Effector CD4-positive, alpha-beta T cell (primary cell): ENCODE measurements at places on chromosomes 2 and 18.

GRCh38 chr2:235810252-235810651 lies 316.4 kb downstream of the AGAP1 start:
- no peak for DNase-seq

- no peak for DNase-seq
Measured at GRCh38 chr2:71858071-71858470, 289.6 kb downstream of the CYP26B1 start.

DNA sequence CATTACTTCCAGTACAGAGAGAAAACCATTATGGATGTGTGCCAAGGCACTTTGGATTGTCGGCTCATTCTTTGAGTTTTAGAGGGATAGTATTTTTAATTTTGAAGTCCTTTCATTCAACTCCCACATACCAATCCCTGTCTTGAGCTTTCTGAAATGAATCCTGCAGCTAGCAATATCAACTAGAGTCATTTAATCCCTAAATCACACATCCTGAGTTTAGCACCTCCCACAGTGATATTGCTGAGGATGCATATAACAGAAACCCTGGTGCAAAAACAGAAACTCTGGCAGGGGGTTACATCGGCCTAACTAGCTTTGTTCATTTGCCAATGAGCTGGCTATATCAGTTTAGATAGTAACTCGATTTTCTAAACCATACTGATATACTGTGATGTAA lies 427.3 kb downstream of the LRP1B start:
- DNase-seq: no peak

DNA sequence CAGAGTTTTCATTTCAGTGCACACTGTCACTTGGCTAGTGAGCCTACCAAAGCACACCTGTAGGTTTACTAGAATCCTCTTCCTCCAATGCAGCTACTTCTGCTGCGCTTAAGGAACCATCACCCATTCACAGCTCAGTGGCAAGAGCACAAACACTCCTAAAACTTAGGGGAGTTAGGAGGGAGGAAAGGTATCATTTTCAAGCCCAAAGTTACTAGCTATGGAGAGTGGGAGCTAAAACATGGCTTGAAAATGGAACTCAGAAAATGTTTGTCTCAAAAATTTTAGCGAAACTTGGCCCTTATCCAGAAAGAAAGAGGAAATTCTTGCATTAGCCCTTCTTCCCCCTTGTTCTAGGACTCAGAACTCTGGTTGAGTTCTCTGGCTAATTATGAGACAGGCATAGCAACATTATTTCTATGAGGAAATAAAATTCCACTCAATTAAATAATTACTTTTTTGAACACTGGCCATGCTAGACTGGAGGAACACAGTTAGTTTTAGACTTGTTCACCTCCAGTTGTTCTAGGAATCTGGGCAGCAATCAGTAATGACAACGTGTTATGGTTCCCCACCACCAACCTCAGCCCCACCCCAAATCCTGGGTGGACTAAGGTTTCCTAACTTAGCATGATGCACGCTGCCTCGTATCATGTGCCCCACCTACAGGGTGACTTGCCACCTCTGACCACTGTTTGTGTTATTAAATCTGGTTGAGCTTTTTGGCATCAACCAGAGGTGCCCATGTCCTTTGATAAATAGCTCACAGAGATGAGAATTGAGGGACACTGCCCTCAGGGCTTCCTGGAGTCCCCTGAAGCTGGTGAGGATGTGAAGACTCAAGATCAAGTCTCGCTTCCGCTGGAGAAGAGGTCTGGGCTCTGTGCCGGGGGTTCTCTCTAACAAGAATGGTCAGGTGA lies 32.8 kb downstream of the LPIN2 start:
- DNase-seq: no peak

- no peak for DNase-seq
Measured at GRCh38 chr18:79517341-79517740, 121.6 kb downstream of the NFATC1 start.

- no peak for DNase-seq
Measured at GRCh38 chr18:58057291-58057965, 13.4 kb downstream of the NEDD4L start.

DNA sequence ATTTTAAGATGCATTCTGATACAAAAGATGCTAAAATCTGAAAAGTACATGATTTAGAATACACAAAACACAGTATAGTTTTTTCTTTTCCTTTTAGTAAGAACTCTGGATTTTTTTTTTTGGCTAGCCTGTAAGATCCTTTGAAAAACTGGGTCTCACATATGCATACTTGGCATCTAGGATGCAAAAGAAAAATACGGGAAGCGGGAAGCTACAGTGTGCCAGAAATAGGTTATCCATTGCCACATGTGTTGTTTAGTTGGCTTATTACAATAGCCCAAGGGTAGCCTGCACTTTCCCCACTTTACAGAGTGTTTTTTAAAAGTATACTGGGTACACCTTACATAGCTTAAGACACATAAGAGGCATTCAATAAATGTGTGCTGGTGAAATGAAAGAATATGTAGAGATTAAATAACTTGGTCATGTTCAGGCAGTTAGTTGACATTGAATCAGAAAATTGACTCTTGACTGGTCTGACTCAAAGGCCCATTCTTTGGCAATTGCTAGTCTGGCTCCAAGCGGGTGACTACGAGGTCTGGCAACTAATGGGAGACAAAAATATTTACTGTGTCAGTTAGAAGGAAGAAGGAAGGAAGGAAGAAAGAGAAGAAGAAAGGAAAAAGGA lies 286.8 kb upstream of the TRIB2 start:
- no peak for DNase-seq

- DNase-seq: no peak
Measured at GRCh38 chr2:25853038-25853638, 25.1 kb downstream of the ASXL2 start.

GRCh38 chr2:142307086-142307485 lies 176.3 kb upstream of the LRP1B start:
- no peak for DNase-seq
